Activated naive CD4-positive, alpha-beta T cell treated with anti-CD3 and anti-CD28 coated beads, Interleukin-2, amount 10 ng/mL, durations not matched to agents 7 days and 5 days (primary cell): ENCODE measurements at places on chromosomes 4 and X.

GRCh38 chr4:87228262-87228860 is 7.9 kb upstream of the KLHL8 start:
- no peak for DNase-seq

DNA sequence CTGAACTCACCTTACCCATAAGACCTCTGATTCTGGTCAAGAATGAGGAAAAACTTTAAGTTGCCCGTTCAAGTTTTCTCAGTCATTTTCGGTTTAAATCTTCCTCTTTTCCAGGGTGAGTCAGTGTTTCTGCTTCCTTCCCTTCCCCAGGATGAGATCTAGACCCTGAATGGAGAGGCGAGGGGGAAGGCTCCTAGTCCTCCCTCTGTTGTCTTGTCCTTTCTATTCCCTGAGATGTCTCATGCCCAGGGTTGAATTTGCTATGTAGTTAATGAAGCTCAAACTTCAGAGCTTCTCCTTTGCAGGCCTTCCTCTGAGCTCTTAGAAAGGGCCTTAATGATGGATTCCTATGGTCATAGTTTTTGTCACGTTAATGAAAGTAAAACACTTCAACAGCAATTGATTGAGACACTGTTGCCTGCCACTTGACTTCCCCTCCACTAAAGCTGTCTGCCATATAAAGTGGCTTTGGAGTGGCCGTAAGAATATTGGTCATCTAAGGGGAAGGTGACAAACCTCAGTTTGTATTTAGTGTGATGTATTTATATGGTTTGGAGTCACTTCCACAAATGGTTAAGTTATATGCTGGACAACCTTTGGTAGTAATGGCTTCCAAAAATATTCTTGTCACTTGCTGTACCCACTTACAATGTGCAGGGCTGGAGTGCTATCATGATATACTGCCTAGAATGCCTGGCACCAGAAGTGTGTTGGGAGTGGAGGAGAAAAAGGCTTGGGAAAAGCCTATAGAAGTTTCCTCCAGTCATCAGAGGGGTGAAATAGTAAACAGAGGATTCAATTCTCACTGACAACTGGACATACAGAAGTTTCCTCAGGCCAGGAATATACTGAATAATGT is 24.3 kb upstream of the GPRIN3 start:
- no peak for DNase-seq

GRCh38 chrX:138298268-138298667 is 413.2 kb downstream of the FGF13 start:
- DNase-seq, result no peak

GRCh38 chrX:41471786-41472185 is 24.6 kb downstream of the NYX start:
- no peak for DNase-seq

- no peak for DNase-seq
Measured at GRCh38 chr4:107276052-107276451, 239.9 kb upstream of the DKK2 start.

DNA sequence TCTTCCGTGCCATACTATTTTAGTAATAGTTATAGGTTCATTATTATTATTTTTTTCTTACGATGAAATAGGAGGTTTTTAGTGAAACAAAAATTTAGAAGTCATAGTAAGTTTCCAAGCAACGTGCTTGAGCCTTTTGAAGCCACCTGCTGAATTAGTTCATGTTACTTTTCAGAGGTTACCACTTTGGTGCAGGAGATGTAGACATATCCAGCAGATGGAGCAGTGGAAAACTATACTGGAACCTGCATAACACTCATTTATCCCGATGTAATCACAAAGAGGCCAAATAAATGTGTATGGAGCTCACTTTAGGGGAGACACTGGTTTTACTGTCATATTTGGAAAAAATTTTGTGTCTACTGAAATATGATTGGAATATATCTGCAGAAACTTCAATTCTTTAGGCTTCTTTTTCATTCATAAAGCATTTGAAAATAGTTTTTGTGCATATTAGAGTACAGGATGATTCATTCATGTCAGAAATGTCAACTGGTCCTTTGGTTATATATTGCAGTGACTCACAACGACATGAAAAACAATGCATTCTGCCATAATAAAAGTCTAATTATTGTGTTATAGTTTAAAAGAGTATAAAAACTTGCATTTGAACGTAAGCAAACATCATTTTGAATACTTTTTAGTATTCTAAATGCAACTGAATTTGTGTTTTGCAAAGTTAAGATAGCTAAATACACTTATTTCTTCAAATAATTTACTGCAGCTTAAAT is 2182.9 kb upstream of the TENM3 start:
- DNase-seq, result no peak

DNA sequence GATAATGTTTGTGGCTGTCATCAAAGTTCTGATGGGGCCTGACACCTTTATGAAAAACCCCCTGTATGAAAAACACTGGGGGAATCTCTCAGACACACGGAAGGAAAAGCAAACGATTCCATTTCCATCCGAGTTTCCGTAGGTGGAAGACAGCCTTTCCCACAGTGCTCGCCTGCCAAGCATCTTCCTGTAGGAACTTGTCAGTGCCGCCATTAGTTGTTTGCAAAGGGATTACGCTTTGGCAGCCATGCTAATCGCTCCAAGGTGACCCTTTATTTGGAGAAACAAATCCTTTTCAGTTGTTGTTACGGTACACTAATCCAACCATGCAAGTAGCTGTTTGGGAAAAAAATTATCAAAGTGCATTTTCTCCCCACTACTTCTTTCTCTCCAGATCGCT is 44.4 kb upstream of the STOX2 start:
- no peak for DNase-seq

DNA sequence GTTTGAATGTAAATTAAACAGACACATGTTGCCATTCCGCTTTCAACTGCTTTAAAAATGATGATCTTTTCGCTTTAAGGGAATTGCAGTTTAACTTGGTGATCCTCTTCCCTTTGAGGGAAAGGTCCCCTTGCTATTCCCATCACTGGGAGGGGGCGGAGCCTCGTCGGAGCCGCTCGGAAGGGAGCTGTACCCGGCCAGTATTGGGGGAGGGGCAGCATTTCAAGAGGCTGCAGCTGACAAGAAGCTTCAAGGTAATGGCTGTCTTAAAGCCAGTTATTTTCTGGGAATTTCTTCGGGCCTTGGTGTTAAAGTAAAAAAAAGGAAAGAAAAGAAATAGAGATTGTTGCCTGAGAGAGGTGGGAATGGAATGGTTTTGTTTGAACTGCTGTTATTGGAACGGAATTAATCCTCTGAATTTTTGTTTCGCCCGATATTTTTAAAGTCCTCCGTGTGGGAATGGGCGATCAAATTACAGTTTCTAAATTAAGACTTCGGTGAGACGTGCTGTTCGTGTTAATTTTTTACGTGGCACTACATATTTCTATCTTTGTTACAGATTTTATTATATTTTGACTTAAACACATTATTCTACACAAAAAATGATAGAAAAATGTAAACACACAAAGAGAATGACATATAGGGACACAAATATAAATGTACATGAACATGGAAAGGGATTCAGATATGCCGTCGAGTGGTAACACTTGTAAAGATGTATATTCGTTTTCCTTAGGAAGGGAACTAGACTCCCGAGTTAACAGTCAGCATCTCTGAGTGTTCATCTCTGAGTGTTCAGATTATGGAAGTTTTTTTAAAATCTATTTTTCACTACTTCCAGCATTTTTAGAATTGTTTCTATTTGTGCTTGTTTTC is 9.2 kb downstream of the PWWP3B start:
- DNase-seq, result no peak

DNA sequence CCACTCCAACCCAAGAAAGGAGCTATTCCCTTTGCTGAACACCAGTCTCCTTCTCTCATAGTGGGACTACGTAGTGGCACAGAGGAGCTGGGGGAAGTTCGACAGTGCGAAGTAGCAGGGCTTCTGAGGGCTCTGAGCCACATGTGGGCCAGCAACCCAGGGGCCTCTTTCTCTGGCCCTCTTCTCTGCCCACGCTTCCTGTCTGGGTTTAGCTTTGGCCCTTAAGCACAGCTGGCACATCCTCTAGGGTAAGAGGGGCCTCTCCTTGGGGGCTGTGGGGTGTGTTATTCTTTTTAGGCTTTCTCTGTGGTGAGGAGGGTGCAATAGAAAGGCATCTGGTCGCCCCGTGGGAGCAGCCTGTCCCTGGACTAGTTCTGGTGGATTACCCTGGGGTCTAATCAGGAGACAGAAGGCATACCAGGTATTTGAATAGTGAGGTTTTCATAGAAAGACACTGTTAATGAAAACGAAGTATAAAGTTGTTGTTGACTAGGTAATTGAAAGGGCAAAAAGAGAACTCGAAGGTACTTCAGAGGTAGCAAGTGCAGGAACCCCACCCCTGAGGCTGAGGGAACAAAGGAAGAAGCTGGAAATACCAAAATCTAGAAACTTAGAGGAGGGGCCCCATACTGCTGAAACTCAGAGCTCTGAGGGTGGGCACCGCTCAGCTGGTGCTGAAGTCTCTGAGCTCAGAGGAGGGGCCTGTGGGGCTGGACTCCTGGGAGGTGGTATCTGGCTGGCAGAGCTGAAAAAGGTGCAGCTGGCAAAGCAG is 151.9 kb upstream of the RPS6KA3 start:
- DNase-seq, result no peak
